ENCODE measurements at places on chromosomes 2 and 18. TPM values are rescaled to one million over a fixed set of nuclear protein-coding genes. Genes with fewer than 3 reads are reported as not detected.

- H3K4me3 ChIP-seq, result no peak overlapping the region
- no peaks in the 10 kb centered on the region for H3K27me3 ChIP-seq
- H3K27ac ChIP-seq, result no peak overlapping the region
- DNase-seq, result no peak
- H3K36me3 ChIP-seq, result no peaks in the 10 kb centered on the region
- no peaks in the 10 kb centered on the region for H3K4me1 ChIP-seq
These were observed 28.2 kb upstream of the SOCS6 start for GRCh38 chr18:70260683-70261082.

GRCh38 chr18:36158266-36158867 is 28.7 kb downstream of the ELP2 start:
- H3K27ac ChIP-seq, result no peak overlapping the region
- no peak overlapping the region for H3K4me3 ChIP-seq
- no peaks in the 10 kb centered on the region for H3K27me3 ChIP-seq

DNA sequence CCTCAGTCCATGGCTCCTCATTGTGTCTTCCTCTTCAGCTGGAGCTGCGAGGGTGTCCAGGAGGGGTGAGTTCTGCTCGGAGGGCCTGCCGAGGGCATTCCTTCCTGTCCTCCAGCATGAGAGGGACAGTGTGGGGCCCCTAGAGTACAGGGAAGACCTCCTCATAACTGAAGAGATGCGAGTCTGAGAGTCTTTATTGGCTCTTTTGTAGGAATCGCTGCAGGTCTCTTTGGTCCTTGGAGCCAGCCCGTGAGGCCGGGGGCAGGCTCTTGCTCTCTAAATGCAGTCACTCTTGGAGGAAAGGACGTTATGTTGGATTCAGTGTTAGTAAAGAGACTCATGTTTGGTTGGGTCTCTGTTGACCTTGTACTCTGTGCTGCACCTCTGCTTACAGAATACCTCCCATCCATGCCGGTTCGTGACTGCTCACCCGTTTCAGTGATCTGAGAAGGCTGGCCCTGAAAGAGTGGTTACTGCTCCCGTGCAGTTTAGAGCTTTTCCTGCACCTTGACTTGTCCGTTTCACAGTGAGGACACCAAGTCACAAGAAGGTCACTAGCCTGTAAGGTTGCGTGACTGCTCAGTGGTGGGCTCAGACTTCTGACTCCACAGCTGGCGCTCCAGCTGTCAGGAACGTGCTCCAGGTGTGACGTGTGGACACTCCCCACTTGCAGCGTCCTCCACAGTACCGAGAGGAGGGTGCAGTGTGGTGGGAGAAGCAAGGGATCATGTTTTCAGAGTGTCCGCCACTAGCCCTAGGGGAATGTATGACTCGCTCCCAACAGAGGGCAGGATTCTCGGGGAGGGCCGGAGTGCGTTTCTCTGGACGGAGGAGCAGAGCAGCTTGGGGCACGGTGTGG is 7.8 kb downstream of the ATG4B start:
- H3K36me3 ChIP-seq, result no peaks in the 10 kb centered on the region
- no peaks in the 10 kb centered on the region for H3K27me3 ChIP-seq
- peaks cover 28% of the 10 kb centered on the region for H3K4me1 ChIP-seq

DNA sequence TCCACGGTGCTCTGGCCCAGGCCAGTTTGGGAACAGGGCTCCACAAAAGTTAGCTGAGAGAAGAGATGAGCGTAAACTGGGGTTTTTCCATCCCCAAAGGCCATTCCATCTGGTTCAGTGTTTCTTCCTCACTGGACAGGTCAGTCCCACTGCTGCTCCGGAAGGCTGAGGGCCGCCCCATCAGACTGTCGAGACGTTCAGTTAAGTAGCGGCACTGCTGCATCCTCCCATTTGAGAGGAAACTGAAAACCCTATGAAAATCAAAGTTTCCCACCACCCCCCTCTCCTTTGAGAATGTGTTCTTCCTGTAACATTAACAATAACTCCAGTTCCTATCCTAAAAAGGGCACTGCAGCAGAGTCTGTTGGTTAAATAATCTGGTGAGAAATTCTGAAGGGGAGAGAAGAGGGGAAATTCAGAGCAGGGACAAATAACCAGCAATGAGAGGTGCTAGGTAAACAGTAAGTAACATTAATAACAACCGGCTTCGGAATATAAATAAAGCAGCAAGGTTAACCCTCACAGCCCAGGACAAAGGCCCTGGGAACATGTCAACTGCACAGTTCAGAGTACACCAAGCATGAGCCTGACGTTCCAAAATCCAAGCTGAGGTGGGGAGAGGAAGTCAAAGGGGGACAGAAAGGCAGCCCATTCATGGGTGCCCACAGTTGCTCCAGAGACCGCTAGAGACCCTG is 55.4 kb downstream of the UXS1 start:
- no peaks in the 10 kb centered on the region for H3K36me3 ChIP-seq
- no peak for DNase-seq
- H3K27ac ChIP-seq, result no peak overlapping the region

DNA sequence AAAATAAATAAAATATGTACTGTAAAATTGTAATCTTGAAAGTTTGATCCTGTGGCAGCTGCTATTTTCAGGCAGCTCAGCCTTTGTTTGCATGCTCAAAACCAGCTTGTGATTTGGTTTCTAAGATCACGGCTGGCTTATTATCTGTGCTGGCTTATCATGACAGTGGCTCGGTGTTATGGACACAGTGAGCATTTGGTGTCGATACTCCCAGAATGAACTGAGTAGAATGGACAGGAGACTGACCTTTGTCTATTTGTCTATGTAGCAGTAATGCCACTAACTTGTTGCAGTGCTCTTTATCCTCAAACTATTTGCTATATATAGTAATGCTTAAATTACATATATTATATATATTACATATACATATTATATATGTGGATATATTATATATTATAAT is 58.8 kb downstream of the NEDD4L start:
- no peaks in the 10 kb centered on the region for H3K36me3 ChIP-seq
- H3K4me3 ChIP-seq, result no peak overlapping the region
- DNase-seq, result no peak
- no peaks in the 10 kb centered on the region for H3K4me1 ChIP-seq

- H3K4me1 ChIP-seq, result no peaks in the 10 kb centered on the region
- no peaks in the 10 kb centered on the region for H3K27me3 ChIP-seq
- no peaks in the 10 kb centered on the region for H3K36me3 ChIP-seq
- no peak overlapping the region for H3K27ac ChIP-seq
- no peak for DNase-seq
- H3K4me3 ChIP-seq, result no peak overlapping the region
These were observed 380.5 kb downstream of the DLGAP1 start for GRCh38 chr18:4074647-4075046.

DNA sequence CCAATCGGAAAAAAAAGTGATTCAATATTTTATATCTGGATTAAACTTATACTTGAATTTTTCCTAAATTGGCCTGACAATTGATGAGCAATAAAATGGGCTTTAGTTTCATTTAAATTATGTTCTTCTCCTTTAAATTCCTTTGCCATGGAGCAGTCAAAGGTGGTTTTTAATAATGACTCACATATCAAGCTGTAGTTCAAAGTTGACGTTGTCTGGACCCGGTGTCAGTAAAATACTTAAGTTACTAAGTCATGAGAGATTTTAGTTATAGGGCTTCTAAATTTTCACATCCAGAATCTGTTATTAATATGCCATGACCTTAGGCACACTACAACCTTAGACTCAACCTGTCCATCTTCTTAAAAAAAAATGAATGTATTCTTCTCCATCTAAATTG is 62.5 kb downstream of the CDH2 start:
- no peak overlapping the region for H3K4me3 ChIP-seq
- no peaks in the 10 kb centered on the region for H3K36me3 ChIP-seq
- H3K27me3 ChIP-seq, result no peaks in the 10 kb centered on the region
- no peak for DNase-seq
- no peaks in the 10 kb centered on the region for H3K4me1 ChIP-seq
- H3K27ac ChIP-seq, result no peak overlapping the region

DNA sequence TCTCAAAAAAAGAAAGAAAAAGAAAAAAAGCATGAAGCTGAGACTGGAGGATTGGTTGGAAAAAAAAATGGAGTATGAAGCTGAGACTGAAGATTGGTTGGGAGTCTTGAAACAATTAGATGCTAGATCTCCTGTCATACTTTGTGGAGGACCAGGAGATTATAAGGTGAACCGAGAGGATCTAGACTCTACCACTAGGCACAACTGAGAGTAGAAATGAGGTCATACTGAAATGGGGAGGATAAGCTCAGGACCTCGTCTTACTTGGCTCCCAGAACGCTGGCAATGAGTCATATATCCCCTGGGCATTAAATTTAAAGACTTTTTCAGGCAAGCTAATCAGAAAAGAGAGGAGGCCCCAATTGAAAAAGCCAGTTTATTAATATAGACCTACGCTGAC is 3.3 kb upstream of the ORC2 start:
- H3K4me1 ChIP-seq, result peaks cover 19% of the 10 kb centered on the region
- no peaks in the 10 kb centered on the region for H3K27me3 ChIP-seq
- no peaks in the 10 kb centered on the region for H3K36me3 ChIP-seq
- H3K27ac ChIP-seq, result no peak overlapping the region
- DNase-seq, result no peak
- no peak overlapping the region for H3K4me3 ChIP-seq

- H3K4me3 ChIP-seq, result no peak overlapping the region
- no peaks in the 10 kb centered on the region for H3K4me1 ChIP-seq
- H3K36me3 ChIP-seq, result no peaks in the 10 kb centered on the region
- no peak overlapping the region for H3K27ac ChIP-seq
These were observed 23.4 kb downstream of the NEMP2 start for GRCh38 chr2:190511104-190511503.

- H3K27ac ChIP-seq, result no peak overlapping the region
- no peak overlapping the region for H3K4me3 ChIP-seq
- peaks cover 36% of the 10 kb centered on the region for H3K36me3 ChIP-seq
- no peak for DNase-seq
These were observed 3.5 kb downstream of the HEATR5B start for GRCh38 chr2:37080689-37081088.

- H3K27me3 ChIP-seq, result peaks cover 100% of the 10 kb centered on the region
- H3K36me3 ChIP-seq, result no peaks in the 10 kb centered on the region
- H3K4me3 ChIP-seq, result no peak overlapping the region
- no peak overlapping the region for H3K27ac ChIP-seq
These were observed 1.9 kb upstream of the PAX3 start for GRCh38 chr2:222300726-222301052.

GRCh38 chr18:79381811-79382311 is 13.9 kb upstream of the NFATC1 start:
- H3K27ac ChIP-seq, result no peak overlapping the region
- no peak for DNase-seq
- peaks cover 3% of the 10 kb centered on the region for H3K4me1 ChIP-seq

- no peaks in the 10 kb centered on the region for H3K4me1 ChIP-seq
- H3K27ac ChIP-seq, result no peak overlapping the region
- DNase-seq, result no peak
- no peaks in the 10 kb centered on the region for H3K36me3 ChIP-seq
- no peak overlapping the region for H3K4me3 ChIP-seq
- no peaks in the 10 kb centered on the region for H3K27me3 ChIP-seq
These were observed 207.5 kb upstream of the EPHA4 start for GRCh38 chr2:221779614-221780067.

DNA sequence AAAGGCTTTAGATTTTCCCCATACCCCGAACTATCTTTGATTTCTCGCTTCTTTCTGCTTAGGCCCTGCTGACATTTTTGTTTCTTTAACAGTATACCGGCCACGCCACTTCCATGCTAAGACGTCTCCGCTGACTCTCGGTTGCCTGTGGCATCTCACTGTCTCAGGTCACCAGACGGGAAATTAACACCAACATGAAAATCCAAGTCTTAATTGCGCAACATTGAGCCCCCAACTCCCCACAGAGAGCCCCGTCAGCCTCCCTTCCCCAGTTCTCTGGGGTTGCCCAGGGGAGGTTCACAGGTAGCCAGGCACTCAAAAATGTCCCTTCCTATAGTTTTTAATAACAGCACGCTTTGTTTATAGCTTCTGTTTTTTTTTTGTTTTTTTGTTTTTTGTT is 30.2 kb downstream of the CD8B2 start:
- no peak overlapping the region for H3K27ac ChIP-seq
- H3K4me1 ChIP-seq, result no peaks in the 10 kb centered on the region
- no peaks in the 10 kb centered on the region for H3K36me3 ChIP-seq

GRCh38 chr2:171587132-171587531 is 64.9 kb downstream of the CYBRD1 start:
- no peaks in the 10 kb centered on the region for H3K36me3 ChIP-seq
- no peak overlapping the region for H3K27ac ChIP-seq
- DNase-seq, result no peak
- no peaks in the 10 kb centered on the region for H3K4me1 ChIP-seq
- no peak overlapping the region for H3K4me3 ChIP-seq

DNA sequence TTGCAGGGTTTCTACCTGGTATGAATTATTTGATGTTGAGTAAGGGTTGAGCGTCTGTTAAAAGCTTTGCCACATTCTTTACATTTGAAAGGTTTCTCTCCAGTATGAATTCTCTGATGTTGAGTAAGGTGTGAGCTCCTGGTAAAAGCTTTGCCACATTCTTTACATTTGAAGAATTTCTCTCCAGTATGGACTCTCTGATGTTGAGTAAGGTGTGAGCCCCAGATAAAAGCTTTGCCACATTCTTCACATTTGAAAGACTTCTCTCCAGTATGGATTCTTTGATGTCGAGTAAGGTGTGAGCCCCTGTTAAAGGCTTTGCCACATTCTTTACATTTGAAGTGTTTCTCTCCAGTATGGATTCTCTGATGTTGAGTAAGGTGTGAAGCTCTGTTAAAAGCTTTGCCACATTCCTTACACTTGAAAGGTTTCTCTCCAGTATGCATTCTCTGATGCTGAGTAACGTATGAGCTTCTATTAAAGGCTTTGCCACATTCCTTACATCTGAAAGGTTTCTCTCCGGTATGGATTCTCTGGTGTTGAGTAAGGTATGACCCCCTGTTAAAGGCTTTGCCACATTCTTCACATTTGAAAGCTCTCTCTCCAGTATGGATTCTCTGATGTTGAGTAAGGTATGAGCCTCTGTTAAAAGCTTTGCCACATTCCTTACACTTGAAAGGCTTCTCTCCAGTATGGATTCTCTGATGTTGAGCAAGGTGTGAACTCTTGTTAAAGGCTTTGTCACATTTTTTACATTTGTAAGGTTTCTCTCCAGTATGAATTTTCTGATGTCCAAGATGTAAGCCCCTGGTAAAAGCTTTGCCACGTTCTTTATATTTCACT is 27.1 kb downstream of the ZNF519 start:
- DNase-seq, result no peak
- H3K4me3 ChIP-seq, result no peak overlapping the region
- H3K27ac ChIP-seq, result no peak overlapping the region
- no peaks in the 10 kb centered on the region for H3K36me3 ChIP-seq

- peaks cover 18% of the 10 kb centered on the region for H3K4me1 ChIP-seq
- no peak overlapping the region for H3K27ac ChIP-seq
- no peaks in the 10 kb centered on the region for H3K27me3 ChIP-seq
- DNase-seq, result no peak
These were observed 15.4 kb upstream of the DTNA start for GRCh38 chr18:34694591-34695165.

- no peak overlapping the region for H3K4me3 ChIP-seq
- no peaks in the 10 kb centered on the region for H3K4me1 ChIP-seq
- H3K27ac ChIP-seq, result no peak overlapping the region
- H3K36me3 ChIP-seq, result no peaks in the 10 kb centered on the region
- H3K27me3 ChIP-seq, result no peaks in the 10 kb centered on the region
These were observed 27.0 kb upstream of the HK2 start for GRCh38 chr2:74806920-74807319.

COL4A4 gene
- 5.8 TPM for total RNA-seq

NRBP1 gene
- total RNA-seq, result 91.8 TPM

IL1F10 gene
- total RNA-seq, result not detected

ERFE gene
- 0.80 TPM for total RNA-seq

FAM228B gene
- 4.1 TPM for total RNA-seq

MC5R gene
- total RNA-seq, result not detected

CCDC68 gene
- 5.8 TPM for total RNA-seq

GALNT5 gene
- total RNA-seq, result 0.07 TPM

GPR35 gene
- 0.82 TPM for total RNA-seq

HOXD12 gene
- not detected for total RNA-seq

CFAP65 gene
- total RNA-seq, result not detected

TWIST2 gene
- total RNA-seq, result 2.2 TPM

PER2 gene
- 7.5 TPM for total RNA-seq

Measured in gastrocnemius medialis (tissue), 4 donors.